Activated CD4-positive, alpha-beta T cell treated with anti-CD3 and anti-CD28 coated beads, Interleukin-10, Interleukin-2, amounts not matched to agents 100 ng/mL and 50 ng/mL, durations not matched to agents 16 hours and 8 hours (primary cell): ENCODE measurements at places on chromosomes 5 and 9.

DNA sequence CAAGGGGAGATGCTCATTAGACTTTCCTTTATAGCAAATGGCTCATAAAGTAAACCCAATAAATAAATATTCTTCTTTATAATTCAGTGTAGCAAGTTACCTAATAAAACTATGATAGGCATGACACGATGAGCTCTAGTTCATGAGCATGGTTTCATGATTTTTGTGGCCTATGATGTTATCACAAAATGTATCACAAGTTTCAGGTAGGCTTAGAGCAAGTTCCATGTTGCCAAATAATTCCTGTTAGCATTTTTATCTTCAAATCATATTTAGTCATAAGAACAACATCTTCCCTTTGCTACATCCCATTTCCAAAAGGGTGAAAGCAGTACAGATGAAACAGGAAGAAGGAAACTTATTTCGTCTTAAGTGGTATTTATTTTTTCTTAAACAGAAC, 200.2 kb downstream of the ENC1 start:
- no peak for DNase-seq

DNA sequence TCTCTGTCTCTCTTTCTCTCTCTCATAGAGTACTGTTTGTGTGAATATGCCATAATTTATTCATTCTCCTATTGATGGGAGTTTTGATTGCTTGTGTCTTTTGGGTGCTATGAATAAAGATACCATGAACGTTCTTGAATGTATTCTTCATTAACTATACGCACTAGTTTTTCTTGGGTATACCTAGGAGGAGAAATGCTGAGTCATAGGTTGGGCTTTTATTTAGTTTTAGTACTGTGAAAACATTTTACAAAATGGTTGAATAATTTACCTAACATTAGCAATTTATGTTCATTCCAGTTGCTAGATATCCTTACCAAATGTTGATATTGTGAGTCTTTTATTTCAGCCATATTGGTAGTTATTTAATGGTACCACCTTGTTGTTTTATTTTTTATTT, 192.5 kb downstream of the NPR3 start:
- DNase-seq, result no peak

DNA sequence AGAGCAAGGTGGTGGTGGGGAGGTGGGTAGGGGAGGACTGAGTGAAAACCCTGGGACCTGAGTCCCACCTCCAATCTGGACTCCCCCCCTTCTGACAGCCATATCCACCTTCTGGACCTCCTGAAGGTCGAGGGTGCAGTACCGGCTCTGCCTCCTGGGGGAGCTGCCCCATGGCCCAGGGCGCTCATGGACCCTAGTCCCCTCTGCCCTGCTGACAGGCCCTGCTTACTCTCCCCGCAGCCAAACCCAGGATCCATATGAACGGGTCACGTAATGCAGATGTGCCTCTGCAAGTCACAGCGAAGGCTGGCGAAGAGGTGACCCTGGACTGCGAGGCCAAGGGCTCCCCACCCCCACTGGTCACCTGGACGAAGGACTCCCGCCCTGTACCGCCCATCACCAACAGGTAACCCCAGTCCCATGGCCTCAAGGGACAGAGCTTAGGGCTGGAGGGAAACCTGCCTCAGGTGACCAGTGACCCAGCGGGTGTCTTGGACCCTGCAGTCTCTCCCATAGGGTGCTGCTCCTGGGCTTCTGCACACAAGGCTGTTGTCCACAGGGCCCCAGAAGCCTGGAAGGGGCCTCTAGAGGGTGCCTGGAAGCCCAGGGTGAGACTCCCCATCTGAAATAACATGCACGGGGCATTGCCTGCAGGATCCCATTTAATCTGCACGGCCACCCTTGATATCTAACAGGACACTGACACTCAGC, 61.7 kb downstream of the HMCN2 start:
- no peak for DNase-seq

- DNase-seq, result no peak
Measured at GRCh38 chr5:170863646-170864045, 1.8 kb downstream of the RANBP17 start.

- no peak for DNase-seq
Measured at GRCh38 chr5:7650755-7651154, 200.2 kb downstream of the CFAP90 start.

DNA sequence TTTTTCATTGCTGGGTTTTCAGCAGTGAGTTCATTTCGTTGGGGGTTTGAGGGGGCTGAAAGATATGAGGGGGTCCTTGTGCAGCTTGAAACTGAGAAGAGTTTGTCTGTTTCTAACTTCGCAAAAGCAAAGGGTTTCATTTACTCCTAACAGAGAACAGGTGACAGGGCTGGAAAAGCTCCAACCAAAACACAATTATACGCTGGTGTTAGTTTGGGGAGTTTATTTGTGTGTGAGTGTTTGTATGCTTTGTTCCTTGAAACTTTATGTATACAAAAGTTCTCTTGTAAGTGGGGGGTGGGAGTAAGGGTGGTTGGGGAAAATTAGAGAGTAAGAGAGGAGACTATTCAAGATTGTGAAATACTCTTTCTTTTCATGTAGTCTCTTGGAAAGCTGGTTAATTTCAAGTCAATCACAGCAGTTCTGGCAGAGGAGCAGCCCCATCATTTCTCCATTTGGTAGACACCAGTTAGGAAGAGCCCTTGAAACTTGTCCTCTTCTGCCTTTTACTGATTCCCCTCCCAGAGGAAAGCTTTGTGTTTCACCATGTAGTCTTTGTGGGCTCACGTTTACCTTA, 881 bp downstream of the TNFAIP8 start:
- DNase-seq, result no peak

GRCh38 chr9:127915325-127915752, 1.5 kb downstream of the ST6GALNAC4 start:
- no peak for DNase-seq

DNA sequence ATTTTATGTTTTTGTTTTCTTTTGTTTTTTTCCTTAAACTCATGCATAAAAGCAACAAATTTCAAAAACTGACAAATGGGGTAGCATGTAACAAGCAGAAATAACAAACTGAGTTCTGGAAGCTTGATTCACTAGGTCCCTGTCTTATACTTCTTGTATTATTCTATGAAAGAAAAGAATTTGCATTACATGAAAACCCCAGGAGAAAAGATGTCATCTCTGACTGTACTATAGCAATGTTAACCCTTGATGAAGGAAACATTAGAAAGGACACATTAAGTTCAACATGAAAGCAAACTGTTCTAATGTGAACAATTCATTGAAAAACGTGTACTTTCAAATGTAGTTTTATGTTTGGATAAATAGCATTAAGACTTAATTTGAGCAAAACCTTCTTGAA, 9.2 kb downstream of the RAB14 start:
- DNase-seq, result no peak
